NCI-H1436 (cell line): ENCODE measurements at places on chromosomes 4 and X.

DNA sequence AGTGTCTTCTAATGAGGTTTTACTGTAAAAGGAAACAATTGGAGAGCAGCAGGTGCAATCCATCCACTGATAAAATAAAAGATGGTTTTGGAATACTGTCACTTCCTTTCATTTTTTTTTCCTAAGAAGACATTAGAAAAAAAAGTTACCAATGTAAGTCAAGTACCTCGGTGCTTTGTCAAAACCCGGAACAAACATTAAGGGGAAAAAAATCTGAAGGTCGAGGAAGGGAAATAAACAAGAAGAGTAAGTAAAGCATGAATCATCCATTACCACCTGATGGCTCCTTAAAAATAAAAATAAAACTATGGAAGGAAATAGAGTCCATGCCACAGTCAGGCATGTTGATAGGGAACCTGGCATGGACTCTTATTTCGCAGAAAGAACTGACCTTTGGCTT lies 15.3 kb upstream of the XPNPEP2 start:
- no peak for DNase-seq

DNA sequence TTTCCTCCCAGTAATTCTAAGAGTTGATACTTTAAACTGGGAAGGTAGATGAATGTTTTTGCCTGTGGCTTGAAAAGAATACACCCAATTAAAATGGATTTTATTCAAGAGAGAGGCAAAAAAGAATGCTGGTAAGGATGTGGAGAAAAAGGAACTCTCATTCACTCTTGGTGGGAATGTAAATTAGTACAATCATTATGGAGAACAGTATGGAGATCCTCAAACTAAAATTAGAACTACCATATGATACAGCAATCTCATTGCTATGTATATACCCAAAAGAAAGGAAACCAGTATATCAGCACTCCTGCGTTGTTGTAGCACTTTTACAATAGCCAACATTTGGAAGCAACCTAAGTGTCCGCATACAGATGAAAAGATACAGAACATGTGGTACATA lies 75.2 kb downstream of the ANKRD50 start:
- no peak for DNase-seq

GRCh38 chr4:38785041-38785790 lies 2.4 kb upstream of the TLR10 start:
- DNase-seq: no peak

DNA sequence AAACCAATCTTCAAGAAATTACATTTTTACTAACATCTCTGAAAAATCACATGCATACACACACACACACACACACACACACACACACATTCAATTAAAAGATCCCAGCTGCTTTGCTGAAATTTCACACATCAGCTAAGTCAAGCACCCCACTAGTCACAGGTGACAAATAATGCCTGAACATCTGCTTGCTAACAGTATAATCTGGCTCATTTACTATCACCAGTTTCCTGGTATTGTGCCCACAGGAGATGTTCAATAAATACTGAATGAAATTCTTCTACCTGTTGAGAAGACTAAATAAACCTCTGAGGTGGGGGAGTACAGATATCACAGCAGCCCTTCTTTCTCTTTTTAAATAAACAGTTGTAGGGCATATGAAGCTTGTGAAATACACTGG lies 994.0 kb downstream of the ARAP2 start:
- DNase-seq: no peak

DNA sequence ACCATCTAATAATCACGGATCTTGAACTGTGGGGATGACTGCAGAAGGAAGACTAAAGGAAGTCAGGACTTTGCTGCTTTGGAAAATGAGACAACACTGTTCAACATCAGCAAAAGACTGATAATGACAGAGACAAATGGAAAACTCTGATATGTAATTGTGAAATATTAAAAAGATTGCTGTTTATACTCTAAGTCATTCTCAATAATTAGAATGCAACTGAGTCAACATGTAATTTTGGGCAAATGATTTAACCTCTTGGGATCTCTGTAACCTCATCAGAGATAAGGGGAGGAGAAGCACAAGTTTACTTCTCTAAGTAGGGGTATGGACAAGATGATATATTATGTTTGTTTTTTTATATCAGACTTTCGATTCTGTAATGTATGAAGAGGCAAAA lies 121.9 kb downstream of the GASK1B start:
- DNase-seq: no peak

DNA sequence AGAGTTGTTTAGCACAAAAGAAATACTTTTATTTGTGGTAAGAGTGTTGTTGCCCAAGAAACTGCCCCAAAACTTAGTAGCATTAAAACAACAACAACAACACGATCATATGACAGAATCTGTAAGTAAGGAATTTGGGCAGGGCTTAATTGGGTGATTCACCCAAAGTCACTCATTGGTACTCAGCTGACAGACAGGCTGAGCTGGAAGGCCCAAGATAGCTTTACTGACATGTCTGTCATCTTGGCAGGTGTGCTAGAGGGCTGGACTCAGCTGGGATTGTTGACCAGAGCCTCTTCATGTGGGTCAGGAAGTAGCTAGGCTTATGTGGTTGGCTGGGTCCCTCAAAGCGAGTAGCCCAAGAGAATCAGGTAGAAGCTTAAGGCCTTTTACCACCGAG lies 52.3 kb downstream of the KIAA0232 start:
- no peak for DNase-seq

DNA sequence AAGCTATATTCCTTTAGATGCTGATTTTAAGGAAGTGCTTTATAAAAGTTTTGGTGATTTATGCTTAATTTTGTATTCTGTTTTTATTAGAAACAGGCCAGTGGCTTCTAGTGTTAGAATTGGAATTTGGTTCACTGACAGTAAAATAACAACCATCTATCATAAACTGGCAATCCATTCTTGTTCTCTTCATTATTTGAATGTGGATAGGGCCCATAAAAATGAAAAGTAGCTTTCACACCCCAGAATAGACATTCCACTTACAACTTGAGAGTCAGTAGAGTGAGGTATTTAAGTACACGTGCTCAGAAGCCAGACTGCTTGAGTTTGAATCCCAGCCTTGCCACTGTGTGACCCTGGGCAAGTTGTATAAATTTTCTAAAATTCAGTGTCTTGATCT lies 232.4 kb upstream of the CTSO start:
- DNase-seq: no peak

GRCh38 chr4:10267066-10267465 lies 150.5 kb upstream of the WDR1 start:
- DNase-seq: no peak

GRCh38 chr4:147110473-147111367 lies 165.1 kb upstream of the TTC29 start:
- no peak for DNase-seq

DNA sequence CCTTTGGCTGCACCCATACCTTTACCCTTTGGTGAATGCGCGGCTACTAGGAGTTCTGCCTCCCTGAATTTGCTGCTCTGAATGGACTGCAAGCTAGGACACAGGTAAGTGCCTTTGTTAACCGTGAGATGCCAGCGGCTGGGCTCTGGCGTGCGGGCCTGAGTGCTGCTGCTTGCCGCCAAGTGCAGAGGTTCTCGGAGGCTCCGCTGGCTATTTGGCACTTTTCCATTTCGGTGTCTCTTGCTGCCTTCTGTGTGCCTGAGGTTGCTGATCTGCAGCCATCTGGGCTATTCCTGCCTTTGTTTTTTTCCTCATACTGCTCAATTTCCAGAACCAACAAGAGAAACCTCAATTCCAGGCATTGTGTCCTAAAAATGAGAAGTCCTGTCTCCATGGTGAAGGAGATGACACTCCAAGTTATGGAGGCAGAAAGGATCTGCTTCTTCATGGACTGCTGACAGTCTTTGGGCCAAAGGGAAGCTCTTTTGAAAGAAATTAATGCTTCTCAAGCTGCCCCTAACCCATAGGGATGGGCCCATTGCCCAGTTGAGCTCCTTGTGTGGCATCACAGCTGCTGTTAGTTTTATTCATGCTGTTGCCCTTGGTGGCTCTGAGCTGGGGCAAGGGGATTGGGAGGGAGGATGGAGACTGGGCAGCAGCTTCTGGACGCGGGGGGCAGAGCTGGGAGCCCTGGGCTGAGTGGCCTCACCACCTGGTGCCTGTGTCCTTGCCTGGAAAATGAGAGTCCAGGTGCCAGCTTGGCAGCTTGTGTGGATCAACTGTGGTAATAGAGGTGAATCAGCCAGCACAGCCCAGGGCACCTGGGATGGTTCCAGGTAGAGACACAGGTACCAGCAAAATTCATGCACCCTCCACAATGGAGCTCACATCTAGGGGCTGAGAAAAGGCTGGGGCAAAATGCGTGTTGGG lies 3.8 kb upstream of the TBC1D14 start:
- no peak for DNase-seq

DNA sequence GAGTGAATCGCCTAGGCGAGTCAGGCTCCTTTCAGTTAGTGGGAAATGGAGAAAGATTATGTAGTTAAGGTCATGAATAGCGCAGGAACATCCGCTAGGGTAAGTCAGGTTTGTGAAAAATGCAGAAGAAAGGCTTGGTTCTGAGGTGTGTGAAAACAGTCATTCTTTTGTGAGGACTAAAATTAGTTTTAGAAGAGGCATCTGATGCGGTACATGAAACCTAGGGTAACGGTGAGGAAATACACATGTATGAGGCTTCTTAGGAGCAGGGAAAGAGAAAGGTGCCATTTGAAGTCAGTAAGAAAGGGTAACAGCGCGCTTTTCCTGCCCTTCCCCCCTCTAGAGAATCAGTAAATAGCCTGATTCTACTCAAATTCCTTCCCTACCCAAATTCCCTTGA lies 570 bp upstream of the RNF128 start:
- DNase-seq: no peak

GRCh38 chr4:107094332-107094731 lies 58.2 kb upstream of the DKK2 start:
- DNase-seq: no peak

- no peak for DNase-seq
Observed at GRCh38 chr4:2246384-2247127, 4.6 kb upstream of the HAUS3 start.

DNA sequence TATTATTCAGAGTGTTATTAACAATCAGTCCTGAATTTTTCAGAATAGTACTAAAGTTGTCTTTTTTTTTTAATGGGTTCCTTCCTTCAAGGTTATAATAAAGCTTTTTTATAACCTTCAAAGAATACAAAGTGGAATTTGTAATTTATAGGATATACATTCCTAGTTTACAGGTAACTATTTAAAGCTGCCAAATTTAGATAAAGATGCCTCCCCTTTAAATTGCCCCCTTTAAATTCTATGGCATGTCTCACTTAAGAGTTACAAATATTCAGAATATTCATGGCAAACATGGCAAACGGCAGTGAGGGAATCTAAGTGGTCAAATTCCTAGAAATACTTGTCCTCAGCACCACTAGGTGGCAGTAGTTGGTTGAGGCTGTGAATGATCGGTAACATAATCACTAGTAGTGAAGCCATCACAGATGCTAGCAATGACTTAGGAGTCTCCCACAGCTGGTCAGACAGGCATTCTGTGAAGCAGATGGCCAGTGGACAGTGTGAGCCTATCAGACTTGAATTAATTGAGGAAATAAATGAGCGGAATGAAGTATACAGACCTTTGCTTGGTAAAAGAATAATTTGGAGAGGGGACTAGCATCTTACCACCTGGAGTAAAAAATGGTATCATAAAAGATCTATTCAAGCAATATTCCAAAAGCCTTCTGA lies 86.4 kb downstream of the CBR4 start:
- DNase-seq: peak; percentile 34

DNA sequence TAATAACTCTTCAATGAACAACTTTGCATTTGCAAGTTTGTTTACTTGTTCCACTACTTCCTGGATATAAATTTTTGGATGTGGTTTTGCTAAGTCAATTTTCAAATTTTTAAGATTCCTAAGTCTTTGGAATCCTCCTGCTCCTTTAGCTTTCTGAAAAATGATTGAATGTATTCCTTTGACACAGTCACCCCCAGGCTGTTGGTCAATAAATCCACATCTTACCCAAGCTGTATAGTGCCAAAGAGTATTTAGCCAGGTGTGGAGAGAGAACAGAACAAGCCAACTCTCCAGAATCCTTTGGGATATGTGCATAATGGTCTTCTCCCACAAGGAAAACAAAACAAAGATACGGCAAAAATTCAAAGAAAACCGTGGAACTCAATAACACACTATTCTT lies 56.9 kb upstream of the INTU start:
- DNase-seq: no peak

DNA sequence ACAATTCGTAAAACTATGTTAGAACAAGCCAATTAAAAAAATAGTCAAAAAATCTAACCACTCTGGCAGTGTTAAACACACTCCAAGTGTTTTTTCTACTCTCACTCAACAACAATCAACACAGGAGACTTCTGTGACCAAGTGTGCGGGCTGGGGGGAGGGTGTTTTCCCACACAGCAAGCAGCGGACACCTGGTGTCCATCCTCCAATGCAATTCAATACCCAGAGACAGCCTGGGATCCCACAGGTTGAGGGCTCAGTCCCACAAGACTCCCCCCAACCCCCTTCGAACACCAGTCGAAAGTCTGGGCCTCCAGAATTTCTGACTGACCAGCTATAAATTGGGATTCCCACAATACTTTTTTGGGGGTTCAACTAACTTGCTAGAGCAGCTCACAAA lies 8.3 kb upstream of the PIM2 start:
- DNase-seq: no peak

GRCh38 chr4:123350191-123350544 lies 46.4 kb upstream of the SPRY1 start:
- peak; percentile 31 for DNase-seq

DNA sequence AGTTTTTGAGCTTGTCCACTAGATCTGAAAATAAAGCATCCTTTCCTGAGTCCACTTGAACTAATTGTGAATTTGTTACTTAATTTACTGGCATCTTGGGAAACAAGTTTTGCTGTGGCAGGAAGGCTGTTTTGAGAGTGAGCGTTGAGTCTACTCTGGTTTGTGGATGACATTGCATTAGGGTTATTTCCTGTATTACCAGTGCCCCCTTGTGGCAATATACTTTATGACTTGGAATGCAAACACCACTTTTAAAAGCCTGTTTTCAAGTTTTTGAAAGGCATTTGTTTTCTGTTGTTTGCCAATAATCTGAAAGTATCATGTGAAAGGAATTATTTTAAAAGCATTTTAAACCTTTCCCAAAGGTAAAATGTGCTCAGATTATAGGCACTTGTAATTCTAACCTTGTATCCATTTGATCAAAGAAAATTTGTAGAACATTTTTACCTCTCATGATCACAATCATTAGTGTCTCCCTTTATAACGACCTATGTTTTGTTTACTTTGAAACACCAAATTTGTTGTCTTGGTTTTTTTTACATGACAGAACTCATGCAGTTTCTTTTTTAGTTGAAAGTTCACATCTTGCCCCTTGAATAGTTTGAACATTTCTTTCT lies 18.0 kb upstream of the CYP2U1 start:
- DNase-seq: peak; percentile 38

DNA sequence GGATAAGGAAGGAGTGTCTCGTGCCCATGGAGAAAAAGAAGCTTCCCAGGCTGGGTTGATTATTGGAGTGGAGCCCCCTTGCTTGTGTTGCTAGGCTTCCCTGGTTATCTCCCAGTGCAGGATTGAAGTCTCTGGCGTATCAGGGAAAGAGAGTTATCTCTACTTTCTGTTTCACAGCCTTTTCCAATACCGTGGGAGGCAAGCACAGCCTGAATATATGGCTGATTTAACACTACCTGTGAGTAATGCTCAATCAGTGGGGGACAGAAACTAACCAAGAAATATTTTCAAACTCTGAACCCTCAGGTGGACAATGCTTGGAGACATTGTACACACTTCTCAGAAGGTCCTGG lies 65.2 kb downstream of the SERPINA7 start:
- no peak for DNase-seq

GRCh38 chrX:46627711-46628419 lies 54.3 kb downstream of the CHST7 start:
- DNase-seq: no peak
